ENCODE measurements at places on chromosomes 4 and X.

DNA sequence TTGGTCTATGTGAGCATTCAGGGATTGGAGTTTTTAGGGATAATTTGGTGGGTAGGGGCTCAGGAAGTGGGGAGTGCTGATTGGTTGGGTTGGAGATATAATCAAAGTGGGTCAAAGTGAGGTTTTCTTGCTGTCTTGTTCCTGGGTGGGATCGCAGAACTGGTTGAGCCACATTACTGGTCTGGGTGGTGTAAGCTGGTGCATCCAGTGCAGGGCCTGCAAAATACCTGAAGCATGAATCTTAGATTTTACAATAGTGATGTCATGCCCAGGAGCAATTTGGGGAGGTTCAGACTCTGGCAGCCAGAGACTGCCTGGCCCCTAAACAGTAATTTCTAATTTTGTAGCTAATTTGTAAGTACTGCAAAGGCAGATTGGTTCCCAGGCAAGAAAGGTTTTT, 665.6 kb upstream of the PRKX start:
- no peak for DNase-seq

DNA sequence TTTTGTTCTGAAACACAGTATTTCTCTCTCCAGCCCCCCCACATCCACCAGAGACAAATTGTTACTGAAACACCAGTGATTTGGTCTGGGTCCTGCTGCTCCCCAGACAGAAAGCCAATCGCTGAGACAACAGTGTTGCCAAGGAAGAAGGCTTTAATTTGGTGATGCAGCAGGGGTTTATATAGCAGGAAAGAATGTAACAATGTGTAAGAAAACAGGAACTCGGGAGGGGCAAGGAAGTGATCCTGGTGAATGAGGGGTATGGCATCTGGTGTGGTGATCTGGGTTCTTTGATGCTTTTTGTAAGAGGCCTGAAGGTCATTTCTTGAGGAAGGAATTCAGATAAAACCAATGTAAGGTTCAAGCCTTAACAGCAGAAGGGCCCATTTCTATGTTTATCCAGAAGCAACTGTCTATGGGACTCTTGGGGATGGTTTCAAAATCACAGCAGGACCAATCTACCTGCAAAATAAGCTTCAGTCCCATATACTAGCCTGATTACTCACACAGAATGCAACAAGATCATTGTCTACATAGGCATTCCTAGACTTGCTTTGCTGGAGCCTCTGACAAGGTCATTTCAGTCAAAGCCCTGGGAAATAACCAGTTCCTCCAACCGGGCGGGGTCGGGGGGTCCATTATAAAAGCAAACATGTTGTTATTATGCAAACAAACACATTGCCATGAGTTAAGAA, 445.2 kb upstream of the ZFP42 start:
- DNase-seq: no peak

DNA sequence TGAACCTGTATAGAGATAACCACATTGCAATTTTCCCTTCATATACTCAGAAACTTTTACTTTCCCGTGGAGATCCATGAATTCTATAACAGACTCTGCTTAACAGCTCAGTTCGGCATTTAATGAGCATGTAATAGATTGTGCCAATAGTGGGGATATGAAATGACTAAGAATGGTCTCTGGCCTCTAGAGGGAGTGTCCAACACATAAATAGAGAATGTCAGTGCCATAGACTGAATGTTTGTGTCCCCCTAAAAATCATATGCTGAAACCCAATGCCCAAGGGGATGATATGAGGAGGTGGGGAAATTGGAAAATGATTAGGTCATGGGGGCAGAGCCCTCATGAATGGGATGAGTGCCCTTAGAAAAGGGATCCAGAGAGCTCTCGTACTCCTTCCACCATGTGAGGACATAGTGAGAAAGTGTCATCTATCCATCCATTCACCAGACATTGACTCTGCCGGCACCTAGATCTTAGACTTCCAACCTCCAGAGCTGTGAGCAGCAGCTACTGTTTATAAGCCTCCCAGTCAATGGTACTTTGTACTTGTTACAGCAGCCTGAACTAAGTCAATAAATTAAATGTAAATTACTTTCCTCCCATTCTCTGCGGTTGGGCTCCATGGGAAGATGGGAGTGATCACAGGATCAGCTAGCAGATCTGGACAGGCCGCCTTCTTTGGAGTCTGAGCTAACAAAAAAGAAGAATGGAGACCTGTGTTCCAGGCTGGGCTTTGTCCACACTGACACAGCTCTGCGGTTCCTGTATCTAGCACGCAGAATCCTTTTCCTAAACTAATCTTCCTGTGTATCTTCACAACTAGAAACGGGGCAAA, 28.1 kb upstream of the HPSE start:
- DNase-seq: peak; percentile 65

GRCh38 chr4:147547314-147548056, 66.6 kb downstream of the EDNRA start:
- DNase-seq: peak; percentile 68

- no peak for DNase-seq
These were observed 7.7 kb downstream of the AWAT2 start for GRCh38 chrX:70041993-70042392.

GRCh38 chr4:168398589-168398988, 80.0 kb upstream of the DDX60 start:
- DNase-seq: no peak

Measured in GM23248 (cell line).